Fibroblast of skin of left biceps (primary cell): ENCODE measurements at places on chromosomes 3 and 15.

GRCh38 chr3:73036694-73037591, 24.5 kb upstream of the EBLN2 start:
- no peak for DNase-seq

- DNase-seq: no peak
Measured at GRCh38 chr15:42447599-42447998, 43.3 kb downstream of the ZNF106 start.

DNA sequence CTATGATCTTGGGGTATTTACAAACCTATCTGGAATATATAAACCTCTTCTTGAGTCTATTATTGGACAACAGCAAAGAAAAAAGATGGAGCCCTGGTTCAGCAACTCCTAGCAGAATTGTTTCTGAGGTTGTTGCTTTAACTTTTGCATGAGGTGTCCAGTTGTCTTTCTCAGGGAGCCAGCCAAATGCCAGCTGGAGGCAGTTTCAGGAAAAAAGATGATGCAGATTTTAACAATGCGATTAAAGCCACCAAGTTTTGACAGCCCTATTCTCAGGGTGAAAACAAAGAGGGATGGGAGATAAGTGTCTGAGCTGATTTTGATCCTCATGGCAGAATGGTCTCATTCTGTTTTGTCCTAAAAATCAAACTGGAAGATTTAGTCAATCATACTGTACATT, 181.6 kb upstream of the RASGRP1 start:
- no peak for DNase-seq

DNA sequence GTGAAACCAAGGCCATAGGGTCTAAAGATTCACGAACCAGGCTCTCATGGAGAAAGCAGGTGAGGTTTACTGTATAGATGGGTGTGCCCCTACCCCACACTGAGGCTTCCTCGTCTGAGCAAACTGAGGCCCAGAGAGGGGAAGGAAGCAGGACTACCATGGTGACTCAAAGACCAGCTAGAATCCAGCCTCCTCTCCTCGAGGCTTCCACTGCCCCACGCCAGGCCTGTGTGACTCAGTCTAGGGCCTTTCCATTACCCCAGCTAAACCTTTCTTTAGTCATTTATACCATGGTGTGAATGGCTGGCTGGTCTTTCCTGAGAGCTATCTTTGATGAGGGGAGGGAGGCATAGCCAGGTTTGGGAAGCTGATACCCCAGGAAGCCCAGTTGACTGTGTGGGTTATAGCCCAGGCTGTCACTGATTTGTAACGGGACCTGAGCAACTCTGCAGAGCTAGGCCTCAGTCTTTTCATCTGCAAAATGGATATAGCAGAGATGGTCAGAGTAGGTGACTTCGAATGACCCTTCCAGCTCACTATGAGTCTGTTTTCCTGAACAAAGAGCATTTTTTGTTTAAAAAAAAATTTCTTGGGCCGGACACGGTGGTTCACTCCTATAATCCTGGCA, 3.0 kb upstream of the RHO start:
- no peak for DNase-seq

DNA sequence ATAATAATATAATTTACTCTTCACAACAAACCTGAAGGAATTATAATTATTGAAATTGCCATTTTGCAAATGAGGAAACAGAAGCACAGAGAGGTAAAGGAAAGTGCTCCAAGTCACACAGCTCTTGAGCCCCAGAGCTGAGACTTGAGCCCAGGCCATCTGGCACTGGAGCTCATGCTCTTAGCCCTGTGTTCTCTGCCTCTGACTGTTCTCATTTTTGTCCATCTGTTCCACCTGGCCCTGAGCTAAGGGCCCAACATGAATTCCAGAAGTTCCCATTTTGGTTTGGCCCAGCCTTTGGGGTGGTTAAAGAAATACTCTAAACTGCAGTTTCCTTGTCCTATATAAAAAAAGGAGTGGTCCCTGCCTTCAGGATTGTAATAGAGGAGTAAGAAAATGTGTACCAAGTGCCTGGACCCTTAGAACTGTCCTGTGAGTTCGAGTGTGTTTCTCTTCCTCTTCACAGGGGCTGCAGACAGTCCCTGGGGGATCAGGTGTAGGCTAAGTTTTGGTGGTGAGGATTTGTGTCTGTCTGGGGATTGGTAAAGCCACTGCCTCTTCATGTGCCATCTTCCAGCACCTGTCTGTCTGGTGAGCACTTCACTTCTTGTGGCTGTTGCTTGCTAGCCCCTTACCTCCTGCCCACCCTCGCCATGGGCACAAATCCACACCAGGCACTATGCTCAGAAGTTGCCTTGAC, 91.8 kb downstream of the DNAJB8 start:
- no peak for DNase-seq

GRCh38 chr3:191859531-191859930, 398.6 kb downstream of the PYDC2 start:
- no peak for DNase-seq

DNA sequence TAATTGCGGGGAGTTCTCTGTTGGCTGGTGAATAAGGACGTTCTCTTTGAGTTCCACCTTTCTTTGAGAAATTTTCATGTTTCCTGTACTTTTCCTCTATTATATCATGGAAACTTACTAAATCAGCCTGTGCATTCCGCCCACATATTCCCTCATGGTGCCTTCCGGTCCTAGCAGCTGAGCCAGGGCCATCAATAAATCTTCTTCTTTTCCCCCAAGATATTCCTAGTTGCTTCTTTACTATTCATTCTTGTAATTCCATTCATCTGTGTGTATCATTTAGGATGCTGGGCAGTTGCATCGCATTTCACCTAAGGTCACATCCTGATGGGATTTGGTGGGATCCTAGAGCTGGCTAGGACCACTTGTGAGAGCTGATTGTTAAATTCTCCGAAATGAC, 139.2 kb downstream of the RBMS3 start:
- DNase-seq: no peak

DNA sequence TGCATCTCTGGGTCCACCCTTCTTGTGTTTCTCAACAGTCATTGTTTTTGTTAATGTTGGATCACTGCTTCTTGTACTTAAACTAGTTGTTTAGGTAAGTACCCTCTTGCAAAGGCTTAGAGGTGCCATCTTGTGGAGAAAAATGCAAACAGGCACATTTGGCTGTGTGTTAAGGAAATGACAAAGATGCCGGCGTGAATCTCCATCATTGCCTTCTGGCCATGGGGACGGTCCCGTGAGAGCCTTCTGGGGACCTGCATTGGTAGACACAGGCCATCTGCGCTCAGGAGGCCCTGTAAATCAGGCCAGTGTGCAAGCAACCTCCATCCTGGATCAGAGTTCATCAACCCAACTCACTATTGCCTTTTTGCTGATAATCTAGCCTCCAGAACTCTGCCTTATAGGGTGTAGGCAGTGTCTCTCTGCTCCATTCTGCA, 158.6 kb upstream of the NR2E3 start:
- no peak for DNase-seq
